ENCODE measurements at places on chromosomes 1 and 21. TPM values are rescaled to one million over a fixed set of nuclear protein-coding genes. Genes with fewer than 3 reads are reported as not detected.

The SEC16B gene
- 5.7 TPM for total RNA-seq

The GSTM2 gene
- total RNA-seq: 32.9 TPM

The NTMT2 gene
- 0.52 TPM for total RNA-seq

The S100A9 gene
- 218 TPM for total RNA-seq

The LPAR3 gene
- total RNA-seq: under 0.01 TPM

The CRYBG2 gene
- total RNA-seq: not detected

The SNIP1 gene
- total RNA-seq: 12.5 TPM

Data from skeletal muscle tissue (tissue), 5 donors.